ENCODE measurements at places on chromosomes 2 and 18.

DNA sequence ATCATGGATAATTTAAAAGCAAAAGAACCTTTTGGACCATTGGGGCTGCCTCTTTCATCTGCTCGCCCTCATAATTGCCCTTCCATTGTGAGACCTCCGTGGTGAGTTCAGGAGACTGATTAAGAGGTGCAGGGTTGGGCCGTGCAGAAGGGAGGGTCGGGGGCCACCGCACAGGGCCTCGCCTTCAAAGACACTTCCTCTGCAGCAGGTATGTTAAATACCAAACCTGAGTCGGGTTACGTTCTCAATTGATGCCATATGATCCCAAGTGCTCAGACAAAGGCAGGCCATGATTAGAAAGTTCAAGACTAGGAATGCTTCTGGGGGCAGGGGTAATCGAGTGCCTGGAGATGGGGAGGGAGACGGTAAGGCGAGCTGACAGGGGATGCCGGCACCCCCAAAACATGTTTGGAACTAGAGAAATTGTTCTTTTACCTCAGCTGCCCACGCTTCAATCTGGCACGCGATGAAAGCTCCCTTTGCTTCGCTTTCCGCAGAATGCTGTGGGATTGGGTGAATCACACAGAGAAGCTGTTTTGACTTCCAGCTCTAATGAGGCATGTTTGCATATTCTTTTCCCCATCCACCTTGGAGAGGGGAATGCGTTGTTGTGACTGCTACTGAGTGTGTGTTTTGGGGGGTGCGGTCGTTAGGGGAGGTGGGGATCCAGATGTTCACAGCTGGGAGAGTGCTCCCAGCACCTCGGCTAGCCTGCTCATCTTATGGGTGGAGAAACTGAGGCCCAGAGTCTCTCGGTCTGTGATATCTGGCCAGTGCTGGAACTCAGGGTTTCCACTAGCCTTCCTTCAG lies 309.1 kb downstream of the MYCN start:
- DNase-seq = no peak

GRCh38 chr2:80703532-80703931 lies 399.0 kb upstream of the LRRTM1 start:
- no peak for DNase-seq

DNA sequence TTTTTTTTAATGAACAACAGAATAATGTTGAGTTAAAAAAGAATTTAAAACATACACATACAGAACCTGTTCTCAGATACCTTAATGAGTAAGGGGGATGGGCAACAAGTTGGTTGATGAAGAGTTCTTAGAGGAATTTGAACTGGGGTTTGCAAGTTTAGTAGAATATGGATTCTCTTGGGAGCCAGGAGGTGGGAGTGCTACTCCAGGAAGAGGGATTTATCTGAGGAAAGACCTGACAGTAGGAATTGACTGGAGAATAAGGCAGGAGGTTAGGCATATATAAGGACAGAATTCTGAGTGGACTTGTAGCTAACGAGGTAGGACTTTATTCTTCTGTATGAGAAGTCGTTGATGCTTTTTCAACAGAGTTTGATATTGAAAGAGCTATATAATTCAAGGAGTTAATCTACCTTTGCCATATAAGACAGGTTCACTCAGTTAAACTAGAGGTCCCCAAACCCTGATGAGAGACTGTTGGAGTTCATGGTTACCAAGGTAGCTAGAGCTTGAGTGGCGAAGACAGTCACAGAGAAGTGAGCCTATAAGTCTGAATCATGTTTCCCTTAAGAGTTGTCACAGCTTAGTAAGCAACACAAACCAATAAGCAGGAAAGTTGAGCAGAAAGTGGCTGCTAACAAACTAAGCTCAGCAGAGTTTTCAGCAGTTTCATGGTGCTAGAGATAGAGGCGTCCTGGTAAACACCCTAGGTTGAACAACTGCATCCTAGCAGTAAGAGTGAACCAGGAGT lies 88.2 kb downstream of the NCOA1 start:
- no peak for DNase-seq

- no peak for DNase-seq
These were observed 100.5 kb upstream of the DOK6 start for GRCh38 chr18:69300185-69300584.

GRCh38 chr18:62336618-62337017 lies 11.5 kb downstream of the TNFRSF11A start:
- no peak for DNase-seq

DNA sequence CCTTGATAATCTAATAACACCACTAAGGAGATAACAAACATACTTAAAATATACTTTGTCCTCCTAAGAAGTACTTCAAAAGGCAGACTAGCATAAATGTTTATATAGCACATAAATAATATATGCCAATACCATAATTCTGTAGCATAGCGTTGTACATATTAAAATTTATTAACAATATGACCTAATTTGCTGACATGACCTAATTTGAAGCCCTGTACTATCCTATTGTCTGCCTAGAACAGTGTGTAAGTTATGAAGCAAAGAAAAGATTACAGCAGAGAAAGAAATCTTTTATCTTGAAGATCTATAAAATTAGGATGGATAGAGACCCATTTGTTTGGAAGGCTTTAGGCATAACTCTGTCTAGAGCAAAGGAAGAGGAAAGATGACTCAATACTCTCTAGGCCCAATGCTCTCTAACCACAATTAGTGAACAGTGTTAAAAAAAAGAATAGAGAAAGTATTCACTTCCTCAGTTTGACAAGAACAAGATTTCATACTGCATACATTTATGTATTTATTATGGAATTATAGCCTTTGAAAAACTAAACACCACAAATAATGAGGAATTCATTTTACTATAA lies 231.3 kb downstream of the ZRANB3 start:
- no peak for DNase-seq

All from activated CD8-positive, alpha-beta memory T cell treated with anti-CD3 and anti-CD28 coated beads, Interleukin-2, amount 50 U/mL, for 48 hours (primary cell).